ENCODE measurements at places on chromosomes 1 and 21.

DNA sequence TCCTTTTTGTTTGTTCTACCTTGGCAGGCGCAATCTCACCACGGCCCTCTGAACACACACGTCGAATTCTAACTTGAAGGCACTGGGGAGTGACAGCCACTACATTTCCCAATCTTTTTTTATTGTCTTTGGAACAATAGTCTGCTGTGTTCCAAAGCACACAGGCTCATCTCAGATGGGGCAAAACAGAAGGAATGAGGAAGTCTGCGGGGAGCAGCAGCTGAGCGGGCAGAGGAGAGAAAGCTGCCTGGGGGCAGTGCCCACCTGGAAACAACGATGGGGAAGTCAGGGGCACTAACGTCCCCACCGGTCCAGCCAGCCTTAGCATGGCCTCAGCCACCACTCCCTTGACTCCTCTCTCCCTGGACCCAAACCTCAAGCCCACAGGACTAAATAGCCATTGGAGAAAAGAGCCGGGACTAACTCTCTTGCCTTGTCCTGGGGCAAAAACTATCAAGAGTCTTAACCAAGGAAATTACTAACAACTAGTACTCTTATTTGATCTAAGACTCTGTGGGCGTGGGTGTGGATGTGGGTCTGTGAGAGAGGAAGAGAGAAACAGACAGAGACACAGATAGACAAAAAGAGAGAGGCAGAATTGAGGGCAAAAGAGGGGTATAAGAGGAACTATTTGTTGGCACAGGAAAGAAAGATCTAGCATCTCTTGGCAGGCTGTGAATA, 34.2 kb downstream of the SYF2 start:
- DNase-seq = no peak

DNA sequence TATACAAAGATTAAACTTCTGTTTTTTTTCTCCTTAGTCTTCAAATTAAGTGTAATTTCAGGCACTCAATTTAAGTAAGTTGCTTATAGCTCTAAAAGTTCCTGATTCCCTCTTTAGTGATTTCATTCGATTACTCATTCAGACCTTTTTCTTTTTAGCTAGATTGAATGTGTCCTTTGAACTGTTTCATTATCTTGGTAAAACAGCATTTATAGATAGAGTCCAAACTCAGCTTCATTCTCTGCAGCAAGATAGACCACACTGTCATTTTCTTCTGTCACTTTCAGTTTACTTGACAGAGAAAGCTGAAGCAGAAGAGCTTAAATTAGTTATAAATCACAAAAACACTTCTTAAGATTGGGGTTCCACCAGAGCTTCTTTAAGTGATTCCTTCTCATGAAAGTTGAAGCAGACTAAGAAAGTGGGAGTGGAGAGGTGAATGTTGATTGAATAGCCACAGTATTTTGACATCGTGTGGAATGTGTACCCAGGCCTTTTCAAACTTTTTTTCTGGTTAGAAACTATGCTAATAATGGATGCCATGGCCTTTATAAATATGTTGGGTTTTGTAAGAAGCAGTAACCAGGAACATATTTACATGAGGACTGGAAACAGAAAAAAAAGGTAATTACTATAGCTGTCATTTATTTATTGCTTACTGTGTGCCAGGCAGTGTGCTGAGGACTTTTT, 52.2 kb downstream of the ZBTB40 start:
- DNase-seq = no peak

- DNase-seq = no peak
Measured at GRCh38 chr1:61119085-61119484, 36.7 kb downstream of the NFIA start.

DNA sequence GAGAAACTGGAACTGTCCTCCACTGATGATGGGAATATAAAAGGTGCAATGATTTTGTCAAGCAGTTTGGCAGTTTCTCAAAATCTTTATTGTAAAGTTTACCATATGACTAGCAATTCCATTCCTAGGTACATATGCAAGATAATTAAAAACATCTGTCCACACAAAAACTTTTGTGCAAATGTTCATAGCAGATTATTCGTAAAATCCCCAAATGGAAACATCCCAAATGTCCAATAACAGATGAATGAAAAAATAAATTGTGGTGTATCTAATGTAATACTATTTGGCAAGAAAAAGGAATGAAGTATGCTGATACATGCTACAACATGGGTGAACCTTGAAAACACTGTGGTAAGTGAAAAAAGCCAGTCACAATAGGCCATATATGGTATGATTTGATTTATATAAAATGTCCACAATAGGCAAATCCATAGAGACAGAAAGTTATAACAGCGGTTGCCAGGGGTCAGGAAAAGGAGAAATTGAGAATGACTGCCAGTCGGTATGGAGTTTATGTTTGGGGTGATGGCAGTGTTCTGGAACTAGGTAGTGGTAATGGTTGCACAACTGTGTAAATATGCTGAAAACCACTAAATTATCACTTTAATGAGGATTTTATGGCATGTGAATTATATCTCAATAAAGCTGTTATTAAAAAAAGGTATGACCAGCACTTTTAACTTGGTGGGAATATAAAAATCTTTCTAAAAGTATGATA, 81.7 kb upstream of the BEND5 start:
- DNase-seq = no peak

DNA sequence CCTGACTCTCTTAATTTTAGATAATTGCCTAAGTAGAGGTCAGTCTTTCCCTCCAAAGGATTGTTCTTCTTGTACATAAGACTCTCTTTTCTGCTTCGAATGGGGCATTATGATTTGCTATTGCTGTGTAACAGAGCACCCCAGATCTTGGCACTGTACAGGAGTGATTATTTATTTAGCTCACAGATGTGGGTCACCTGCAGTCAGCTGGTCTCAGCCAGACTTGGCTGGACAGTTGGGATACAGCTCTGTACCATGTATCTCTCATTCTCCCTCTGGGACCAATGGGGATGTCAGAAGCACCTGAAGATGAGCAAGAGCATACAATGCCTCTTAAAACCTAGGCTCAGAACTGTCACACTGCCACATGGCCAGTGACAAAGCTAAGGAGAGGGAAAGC, 23.4 kb upstream of the KCND3 start:
- DNase-seq = no peak
